ENCODE measurements at places on chromosomes 3 and 15.

- DNase-seq = no peak
These were observed 6.5 kb downstream of the DYNC1LI1 start for GRCh38 chr3:32564195-32564594.

DNA sequence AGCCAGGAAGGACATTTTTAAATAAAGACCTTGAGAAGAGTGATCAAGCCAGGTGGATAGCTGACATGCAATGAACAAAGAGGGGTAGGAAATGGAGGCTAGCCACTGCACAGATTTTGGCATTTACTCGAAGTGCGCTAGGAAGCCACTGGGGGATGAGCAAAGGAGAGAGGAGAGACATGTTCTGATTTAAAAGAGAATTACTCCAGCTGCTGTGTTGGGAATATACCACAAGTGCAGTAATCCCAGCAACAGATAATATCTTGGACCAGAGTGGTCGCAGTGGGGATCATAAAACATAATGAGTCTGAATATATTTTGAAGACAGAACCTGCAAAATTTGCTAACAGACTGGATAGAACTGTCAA lies 19.9 kb downstream of the KPNA4 start:
- DNase-seq = no peak

DNA sequence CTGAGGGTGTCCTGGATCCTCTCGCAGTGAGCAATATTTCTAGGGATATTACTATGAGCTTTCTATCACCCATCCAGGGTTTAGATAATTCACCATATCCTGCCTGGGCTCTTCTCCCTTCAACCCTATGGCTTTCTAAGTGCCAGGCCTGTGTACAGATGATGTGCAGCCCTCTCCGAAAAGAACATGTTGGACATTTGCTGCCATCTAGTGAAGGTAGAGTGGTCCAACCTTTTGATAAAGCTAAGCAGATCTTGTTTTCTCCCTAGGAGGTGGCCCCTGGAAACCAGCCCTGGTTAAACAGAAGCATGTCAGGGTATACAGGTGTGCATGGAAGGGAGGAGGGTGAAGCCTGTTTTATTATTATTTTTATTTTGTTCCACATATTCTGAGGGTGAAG lies 27.9 kb upstream of the SCN10A start:
- DNase-seq = peak; percentile 75

DNA sequence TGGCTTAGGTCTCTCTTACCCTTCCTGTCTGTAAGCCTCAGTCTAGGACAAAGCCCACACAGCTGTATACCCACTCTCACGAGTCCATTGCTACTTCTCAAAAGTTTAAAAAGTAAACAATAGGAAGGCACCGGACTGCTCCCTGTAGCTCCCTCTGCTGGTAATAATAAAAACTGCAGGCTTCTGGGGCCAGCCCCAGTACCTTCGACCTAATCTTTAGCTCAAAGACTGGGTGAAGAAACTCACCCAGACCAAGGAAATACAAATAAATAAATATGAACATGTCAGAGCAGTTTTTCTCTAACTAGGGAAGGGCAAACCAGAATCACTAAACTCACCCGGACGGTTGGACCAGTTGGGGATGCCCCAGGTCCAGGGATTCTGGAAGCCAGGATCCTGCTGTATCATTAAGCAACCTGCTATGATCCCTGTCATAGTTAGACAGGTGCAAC lies 5.0 kb downstream of the FAM219B start:
- DNase-seq = no peak

DNA sequence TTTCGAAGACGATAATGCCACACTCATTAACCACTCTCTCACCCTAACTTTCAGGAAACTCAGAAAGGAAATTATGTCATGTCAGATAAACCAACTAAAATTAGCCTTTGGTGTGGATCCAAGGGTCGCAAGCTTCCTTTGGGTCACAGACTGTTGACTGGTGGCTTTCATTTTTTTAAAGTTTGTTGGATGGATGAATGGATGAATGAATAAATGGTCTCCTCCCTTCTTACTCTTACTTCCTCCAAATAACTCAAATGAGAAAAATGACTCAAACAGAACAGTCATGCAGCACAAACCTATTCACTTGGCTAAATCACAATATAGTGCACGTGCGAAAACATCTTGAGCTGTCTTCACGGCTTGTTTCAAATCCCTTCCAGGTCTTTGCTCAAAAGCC lies 82.9 kb upstream of the HACD2 start:
- peak; percentile 84 for DNase-seq

- DNase-seq = no peak
These were observed 30.4 kb upstream of the TMCO5A start for GRCh38 chr15:37903919-37904625.

DNA sequence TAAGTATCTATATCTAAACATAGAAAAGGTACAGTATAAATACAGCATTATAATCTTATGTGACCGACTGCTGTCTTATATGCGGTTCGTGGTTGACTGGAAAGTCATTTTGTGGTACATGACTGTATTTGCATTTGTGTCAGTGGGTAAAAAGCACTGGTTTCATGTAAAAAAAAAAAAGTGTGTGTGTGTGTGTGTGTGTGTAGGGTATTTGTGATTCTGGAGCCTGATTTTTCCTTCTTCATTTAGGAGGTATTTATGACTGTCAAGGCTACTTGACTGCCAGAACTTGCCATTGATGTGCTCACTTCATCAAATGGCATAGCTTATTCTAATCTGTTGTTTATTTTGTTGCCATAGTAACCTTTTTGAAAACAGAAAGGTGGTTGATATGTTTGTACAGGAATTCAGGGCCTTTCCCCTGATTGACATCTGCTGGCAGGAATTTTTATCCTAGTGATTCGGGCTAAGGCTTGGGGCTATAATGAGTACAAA lies 63.2 kb downstream of the AKAP13 start:
- DNase-seq = peak; percentile 89

DNA sequence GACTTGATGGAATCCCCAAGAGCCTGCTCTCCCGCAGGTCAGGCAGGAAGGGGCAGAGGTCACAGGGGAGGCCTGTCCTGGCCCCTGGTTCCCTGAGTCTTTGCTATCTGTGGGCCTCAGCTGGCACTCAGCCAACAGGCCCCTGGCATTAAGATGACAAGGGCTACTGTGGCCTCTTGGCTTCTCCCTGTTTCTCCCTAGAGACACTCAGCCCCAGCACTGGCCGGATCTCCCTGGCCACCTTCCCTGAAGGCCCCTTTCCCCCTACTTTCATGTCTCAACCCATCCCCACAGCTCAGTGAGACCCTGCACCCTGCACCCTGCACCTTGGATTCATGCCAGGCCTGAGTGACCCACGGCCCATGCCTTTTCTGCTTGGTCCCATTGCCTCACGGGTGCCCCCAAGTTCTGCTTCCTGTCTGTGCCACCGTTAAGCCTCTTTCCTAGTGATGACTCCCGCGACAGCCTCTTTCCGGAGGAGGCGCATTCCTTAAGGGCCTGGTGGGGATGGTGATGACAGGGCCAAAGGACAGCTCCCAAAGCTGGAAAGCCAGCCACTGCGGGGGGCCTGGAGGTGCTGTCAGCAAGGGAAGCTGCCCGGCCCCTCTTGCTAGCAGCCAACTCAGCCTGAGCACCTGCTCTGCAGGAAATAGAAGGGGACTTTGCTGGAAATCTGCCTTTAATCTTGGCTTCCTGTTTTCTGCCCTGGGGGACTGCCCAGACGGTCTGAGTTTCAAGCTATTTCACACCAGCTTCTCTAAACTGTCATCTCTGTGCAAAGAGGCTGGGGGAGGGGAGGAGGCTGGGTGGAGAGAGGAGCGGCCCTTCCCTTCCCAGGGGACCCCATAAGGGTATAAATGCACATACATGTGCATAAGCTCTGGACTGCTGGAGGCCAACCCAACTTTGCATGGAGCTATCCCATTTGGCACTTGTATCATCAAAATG lies 4.8 kb upstream of the CSK start:
- DNase-seq = peak; percentile 81

DNA sequence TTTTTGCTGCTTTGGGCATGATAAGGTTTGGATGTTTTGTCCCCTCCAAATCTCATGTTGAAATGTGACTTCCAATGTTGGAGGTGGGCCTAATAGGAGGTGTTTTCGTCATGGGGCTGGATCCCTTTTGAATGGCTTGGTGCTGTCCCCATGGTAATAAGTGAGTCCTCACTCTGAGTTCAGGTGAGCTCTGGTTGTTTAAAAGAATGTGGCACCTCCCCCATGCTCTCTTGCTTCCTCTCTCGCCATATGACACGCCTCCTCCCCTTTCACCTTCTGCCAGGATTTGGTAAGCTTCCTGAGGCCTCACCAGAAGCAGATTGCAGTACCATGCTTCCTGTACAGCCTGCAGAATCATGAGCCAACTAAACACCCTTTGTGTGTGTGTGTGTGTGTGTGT lies 255.5 kb downstream of the EPHB1 start:
- no peak for DNase-seq

DNA sequence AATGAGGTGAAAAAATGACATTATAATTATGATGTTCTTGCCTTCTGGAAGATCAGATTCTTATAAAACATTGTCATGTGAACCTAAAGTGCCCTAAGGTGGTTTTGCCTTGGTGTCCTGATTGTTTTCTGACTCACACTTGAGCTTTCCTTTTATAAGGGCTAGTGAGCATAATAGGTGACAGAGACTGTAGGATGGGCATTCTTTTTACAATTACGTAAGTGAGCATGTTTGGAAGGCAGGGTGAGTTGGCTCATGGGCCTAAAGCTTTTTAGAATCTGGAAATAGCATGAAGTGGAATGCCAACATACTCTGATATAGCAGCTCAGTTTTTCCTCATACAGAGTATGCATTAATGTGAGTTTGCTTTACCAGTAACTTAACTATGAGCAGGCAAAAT lies 41.2 kb downstream of the CRYBG3 start:
- DNase-seq = no peak

DNA sequence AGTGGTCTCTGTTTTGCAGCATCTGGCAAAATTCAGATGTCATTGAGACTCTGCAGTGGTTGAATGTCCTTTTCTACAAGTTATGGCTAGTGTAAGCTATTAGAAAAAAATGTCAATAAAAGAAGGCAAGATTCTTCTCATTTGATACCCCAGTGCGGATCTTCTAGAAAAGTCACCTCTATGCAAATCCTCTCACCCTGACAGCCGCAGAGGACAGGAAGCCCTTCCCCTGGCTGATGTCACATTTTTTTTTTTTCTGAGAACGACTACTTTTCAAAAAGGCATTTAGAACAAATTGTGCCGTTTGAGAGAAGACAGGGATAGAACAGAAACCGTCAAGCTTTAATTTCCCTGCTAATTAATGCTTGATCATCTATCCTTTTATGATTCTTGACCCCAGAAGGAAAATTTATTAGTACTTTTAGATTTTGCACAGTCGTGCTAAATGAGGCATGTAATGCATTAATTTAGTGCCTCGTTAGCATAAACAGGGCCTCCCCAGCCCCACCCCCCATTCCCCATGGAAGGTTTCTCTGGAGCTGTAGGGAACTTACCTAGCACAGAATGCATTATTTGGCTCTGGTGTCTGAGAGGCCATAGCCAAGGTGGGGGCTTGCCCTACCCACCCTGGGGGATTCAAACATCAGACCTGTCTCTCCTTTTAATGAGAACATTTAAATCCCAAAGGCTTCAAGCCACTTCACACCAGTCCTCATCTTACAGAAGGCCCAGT lies 183.8 kb downstream of the OPA1 start:
- DNase-seq = no peak

- peak; percentile 88 for DNase-seq
These were observed 87.0 kb upstream of the ALDH1L1 start for GRCh38 chr3:126267169-126267975.

Measured in dermis microvascular lymphatic vessel endothelial cell (primary cell).